ENCODE measurements at places on chromosomes 5 and 9.

- peak; percentile 84 for DNase-seq
Measured at GRCh38 chr5:58460732-58461286, 923 bp upstream of the PLK2 start.

- DNase-seq = no peak
Measured at GRCh38 chr5:116343961-116344360, 230.7 kb downstream of the SEMA6A start.

DNA sequence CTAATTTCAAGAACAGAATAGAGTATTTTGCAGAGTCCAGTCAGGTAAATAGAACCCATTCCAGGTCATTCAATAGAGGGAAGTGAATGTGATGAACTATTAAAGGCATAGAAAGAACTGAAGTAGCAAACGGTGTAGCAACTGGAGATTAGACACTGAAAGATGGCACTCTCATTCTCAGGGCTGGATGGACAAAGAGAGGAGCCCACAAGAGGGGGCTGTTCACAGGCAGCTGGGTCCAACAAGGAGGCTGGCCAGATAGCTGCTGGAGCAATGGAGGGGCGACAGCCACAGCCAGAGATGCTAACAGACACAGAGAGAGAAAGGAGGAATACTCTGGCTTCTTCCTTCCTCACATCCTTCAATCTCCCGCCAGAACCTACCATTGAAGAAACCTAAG, 93.1 kb upstream of the SMARCA2 start:
- DNase-seq = no peak

- DNase-seq = no peak
Measured at GRCh38 chr9:74379718-74380117, 117.4 kb upstream of the RORB start.

- no peak for DNase-seq
Measured at GRCh38 chr5:81393783-81394718, at the start of gene ACOT12. Gene ACOT12 (minus strand): TSS chr5:81394134. CDS start chr5:81394114, 20 bp downstream.

DNA sequence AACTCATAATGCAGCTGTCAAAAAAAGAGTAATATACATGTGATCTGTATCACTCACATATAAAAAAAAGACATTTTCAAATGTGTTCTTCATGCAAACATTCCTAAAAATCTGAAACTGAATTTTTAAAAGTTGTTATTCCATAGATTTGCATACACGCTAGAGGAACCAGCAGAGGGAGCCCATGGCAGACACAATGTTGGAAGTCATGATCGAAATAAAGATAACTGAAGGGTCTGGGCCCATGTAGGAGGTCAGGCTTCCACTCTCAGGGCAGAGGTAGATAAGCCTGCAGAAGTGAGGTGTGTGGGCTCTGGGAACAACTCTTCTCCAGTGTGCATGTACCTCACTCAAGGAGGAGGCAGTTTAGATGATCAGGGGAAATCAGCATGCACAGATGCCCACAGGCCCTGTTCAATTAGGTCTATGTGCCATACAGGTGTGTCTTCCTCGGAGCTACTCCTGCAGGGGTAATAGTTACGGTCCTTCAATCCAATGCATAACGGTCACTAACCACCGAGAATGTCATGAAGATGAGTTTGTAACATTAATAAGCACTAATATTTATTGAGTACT, 208.6 kb downstream of the EPB41L4A start:
- no peak for DNase-seq

DNA sequence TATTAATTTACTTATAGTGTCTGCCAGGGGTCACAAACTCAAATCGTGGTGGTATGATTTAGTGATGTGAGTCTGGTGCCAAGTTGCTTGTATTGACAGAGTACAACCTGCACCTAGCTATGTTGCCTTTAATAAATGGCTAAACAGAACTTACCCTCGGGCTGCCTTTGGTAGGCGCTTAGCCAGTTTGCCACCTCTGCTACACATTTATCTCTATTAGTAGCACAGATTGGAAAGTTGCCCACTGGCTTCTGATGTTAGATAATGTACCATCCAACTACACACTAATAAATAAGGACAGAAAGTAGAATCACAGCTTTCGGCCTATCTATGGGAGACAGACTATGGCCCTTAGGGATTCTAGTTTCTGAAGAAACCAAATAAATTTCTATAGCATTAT, 368.4 kb downstream of the MAN2A1 start:
- DNase-seq = no peak

GRCh38 chr5:82386576-82386975, 108.4 kb upstream of the RPS23 start:
- DNase-seq = no peak

DNA sequence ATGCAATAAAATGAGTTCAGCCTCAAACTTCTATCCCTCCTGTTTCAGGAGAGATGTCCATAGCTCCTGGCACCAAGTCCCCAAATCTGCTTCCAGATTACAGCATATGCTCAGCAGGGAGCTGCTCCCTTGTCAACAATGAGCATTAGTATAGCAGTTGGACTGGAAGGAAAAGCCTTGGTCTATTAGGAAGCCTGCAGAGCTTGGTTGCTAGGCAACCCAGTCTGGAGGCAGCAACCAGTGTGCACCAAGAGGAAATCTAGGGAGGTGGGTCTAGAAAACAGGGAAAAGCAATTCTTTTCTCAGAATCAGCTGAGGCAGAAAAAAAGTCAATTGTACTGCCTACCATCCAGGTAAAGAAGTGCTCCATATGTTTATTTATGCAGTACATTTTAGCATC, 229.5 kb upstream of the NMUR2 start:
- no peak for DNase-seq

DNA sequence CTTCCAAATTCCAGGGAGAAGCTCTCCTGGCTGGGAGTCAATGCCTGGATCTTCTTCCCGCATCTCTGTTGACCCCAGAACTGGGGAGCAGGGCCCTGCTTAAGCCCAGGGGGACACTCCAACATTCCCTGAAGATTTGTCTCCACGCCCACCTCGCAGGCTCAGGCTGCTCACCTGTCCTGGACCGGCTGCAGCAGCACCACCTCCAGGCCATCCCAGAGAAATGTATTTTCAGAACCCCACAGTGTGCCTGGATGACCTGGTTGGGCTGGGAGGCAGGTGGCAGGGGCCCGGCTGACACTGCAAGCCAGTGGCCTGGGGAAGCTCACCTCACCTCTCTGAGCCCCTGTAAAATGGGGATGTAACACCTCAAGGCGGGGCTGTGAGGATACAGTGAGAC, 27.1 kb upstream of the ZBTB43 start:
- no peak for DNase-seq

GRCh38 chr9:112029921-112030444, 133.4 kb downstream of the UGCG start:
- no peak for DNase-seq

DNA sequence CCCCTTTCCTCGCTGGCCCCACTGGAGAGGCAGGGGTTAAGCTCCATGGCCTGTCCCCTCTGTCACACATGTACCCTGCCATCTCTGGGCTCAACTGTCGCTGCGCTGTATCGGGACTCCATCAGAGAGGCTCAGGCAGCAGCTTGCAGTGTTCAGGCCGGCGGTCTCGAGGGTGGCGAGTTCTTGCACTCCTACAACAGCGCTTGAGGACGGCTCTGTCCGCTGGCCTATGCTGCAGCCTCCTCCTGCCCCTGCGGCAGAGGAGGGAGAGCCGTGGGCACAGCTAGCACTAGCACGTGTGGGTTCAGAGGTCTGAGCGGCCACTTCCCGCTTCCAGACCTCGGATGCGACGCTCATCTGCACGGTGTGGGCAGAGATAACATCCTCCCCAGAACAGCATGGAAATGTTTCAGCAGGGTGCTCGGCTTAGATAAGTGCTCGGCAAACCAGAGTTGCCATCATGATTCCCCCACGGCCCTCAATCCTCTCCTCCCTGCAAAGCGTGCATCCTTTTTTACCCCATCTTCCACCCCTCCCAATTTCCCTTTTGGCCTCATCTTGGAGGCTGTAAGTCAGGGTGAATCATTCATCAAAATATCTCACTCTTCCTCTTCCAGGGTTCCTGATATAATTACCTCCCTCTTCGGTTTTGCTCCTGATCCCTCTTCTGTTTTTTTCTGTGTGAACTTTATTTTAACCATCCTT, 41.9 kb upstream of the FUBP3 start:
- no peak for DNase-seq

DNA sequence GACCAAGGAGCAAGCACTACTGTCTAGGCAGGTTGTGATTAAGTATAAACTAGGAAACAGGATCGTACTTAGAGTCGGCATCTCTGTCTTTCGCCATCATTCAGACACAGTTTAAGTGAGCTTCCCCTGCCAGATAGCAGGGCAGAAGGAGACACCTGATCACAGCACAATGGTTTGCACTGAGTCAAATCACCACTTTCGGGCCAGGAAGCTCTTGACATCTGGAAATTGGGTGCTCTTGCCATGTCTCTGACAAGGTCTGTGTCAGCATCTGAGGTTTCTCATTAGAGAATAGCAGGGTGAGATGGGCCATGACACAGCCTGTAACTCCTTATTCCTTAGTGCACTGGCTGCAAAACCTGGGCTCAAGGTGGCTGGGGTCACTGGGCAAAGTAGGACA, 8.3 kb downstream of the ADRB2 start:
- no peak for DNase-seq

- DNase-seq = no peak
Measured at GRCh38 chr5:139985733-139986132, 57.4 kb downstream of the NRG2 start.

DNA sequence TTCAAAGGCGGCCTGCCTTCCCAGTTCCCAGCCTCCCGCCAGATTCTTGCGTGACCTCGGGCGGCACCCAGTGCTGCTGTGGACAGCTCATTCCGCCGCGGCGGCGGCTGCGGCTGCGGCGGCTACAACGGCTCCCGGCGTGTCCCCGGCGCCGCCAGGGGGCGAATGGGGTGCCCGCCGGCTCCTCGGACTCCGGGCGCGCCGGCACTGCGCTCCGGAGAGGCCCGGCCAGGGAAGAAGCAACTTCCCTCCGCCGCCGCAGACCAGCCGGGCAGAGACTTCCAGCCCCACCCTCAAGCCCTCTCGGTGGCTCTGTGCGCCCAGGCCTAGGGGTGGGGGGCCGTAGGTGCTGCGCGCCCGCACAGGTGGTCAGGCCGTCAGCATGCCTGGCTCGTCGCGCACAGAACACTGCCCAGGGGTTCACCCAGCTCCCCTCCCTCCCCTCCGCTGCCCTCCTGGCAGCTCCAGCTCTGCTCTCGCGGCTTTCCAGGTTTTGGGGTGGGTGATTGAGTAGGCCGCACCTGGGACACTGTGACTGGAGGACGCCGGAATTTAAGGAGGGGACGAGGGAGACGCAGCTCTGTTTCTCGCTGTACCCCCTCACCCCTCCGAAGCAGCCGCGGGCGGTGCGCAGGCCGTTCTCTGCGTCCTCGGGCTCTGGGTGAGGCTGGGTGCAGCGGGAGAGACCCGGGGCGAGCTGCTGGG, 20.2 kb downstream of the IGIP start:
- peak; percentile 37 for DNase-seq

DNA sequence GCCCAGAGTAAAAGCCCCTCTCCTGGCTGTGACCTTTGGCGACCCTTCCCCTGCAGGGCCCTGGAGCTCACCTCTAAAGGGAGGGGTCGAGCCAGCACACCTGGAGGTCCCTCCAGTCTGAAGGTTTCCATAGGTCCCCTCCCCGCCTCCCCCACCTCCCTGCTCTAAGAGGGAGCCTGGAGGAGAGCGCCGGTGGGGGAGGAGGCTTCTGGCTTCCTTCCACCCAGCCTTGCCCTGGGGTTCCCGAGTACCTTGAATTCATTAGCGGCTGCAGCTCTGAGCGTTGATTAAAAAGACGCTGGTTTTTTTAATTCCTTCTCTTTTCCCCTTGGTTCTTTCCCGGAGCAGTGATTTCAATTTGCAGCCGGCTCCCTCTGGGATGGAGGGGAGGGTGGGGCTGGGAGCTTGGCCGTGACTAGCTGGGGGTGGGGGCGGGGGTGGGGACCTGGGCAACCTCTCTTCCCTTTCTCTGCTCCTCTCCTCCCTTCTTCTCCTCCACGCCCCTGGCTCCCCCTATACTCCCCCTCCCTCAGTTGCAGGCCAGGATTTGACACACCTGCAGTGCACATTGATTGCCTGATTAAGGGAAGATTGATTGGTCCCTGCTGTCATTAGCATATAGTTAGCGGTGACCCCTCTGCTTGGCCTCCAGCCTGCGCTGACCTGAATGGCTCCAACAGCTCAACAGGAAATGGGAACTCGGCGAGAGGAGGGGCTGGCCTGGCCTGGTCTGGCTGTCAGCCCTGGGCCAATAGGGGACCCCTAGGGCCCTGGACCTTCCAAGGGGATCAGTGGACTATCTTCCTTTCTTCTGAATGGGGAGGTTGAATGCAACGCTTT, 67.5 kb upstream of the RAPGEF1 start:
- DNase-seq = no peak

DNA sequence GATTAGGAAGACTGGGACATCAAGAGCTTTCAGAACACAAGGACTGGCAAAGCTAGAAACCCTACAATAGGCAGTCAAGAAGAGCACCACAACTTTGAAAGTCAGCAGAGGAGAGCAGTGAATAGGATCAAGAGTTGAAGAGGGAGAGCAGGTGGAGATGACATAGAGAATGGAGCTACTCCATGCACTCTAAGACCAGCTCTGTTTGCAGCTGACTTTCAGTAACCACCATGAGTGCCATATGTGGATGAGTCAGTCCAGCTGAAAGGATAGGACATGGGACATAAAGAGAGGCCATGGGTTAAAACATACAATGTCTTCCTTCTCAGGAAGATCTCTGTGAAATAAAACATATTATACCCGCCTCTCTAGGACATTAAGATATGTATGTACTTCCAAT, 289.1 kb upstream of the KLF4 start:
- DNase-seq = no peak

DNA sequence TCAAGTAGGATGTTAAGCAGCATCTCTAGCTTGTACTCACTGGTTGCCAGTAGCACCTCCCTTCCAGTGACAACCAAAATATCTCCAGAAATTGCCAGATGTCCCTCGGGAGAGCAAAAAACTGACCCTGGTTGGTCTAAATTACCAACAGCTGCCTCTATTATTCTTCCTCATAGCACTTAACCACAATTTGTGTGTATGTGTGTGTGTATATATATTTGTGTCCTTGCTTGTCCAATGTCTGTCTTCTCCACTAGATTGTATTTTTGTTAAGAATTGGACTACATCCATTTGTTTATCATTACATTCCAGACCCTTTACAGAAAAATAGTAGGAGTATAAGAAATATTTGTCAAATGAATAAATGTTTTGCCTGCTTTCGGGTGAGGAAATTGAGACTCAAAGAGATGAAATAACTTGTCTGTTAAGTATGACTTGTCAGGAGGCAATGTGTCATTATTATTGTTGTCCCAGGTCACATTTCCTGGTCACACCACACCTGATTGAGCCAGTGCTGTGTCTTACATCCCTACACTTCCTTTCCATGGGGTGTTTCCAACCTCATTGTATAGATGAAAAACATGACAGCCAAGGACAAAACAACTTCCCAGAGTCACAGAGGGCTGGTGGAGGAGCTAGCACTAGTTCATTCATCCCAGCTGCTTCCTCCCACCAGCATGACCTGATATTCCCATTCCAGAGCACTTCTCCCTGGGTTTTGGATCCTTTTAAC, 11.4 kb upstream of the GRPEL2 start:
- no peak for DNase-seq

GRCh38 chr5:110335361-110336066, 391.0 kb downstream of the TMEM232 start:
- no peak for DNase-seq

- no peak for DNase-seq
Measured at GRCh38 chr9:136339958-136340310, 12.6 kb downstream of the GPSM1 start.
